Activated CD4-positive, alpha-beta T cell treated with anti-CD3 and anti-CD28 coated beads for 4 hours (primary cell): ENCODE measurements at places on chromosomes 2 and 18.

DNA sequence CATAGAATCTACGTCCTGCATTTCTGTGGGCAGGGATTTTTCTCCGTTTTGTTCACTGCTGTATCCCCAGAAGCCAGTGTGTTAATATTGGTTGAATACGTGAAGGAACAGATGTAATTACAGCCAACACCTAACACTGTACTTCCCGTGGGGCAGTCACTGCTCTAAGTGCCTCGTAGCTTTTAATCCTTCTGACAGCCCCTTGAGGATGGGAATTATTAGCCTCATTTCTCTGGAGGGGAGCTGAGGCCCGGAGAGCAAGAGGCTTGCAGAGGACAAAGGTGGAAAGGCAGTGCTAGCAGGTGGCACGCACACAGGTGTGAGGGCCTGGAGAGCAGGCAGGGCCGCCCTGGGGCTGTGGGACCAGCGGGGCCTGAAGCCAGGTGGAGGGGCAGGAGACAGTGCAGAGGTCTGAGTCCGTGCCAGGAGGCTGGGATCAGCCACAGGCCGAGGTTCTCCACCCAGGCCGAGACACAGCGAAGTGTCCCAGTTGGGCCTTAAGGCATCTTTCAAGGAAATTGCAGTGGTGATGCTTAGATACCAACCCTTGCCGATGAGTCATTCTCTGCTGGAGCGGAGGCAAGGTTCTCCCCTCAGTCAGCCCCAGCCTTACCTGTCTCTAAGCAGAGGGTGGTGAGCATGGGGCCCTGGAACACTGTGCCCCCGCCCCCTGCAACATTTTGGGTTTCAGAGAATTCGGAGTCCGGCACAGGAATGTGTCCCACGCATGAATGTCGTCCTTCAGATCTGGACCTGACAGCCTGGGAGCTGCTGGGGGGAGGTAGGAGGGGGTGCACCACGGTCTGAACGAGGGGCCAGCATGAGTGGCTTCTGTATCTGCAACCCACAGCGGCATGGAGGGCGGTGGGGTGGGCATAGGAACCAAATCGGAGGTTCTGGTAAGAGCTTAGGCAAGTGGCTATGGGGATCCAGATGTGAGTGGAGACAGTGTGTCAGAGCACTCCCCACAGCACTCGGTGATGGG is 122.6 kb downstream of the GBX2 start:
- no peak for DNase-seq

DNA sequence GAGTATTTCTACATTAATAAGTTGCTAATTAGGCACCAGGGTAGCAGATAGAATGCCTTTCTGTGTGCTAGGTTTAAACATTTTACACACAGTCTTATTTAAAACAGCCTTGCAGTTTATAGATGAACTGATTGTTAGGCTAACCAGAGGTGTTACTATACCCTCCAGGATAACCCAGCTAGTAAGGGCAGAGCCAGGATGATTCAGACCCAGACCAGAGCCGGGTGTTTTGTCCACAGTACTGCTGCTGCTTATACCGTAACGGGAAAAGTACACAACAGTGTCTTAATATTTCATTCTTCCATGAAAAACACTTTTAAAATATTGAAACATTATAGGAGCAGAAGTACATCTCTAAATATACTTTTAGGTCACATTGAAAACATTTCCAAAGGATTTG is 82.7 kb downstream of the MALT1 start:
- DNase-seq, result no peak

- DNase-seq, result no peak
Observed at GRCh38 chr2:162838136-162838497, 450 bp downstream of the KCNH7 start.

GRCh38 chr18:53991805-53992204 is 232.7 kb downstream of the MBD2 start:
- DNase-seq, result no peak

GRCh38 chr18:14922031-14922430 is 174.1 kb downstream of the ANKRD30B start:
- no peak for DNase-seq

GRCh38 chr2:154551649-154552048 is 146.8 kb upstream of the KCNJ3 start:
- no peak for DNase-seq

DNA sequence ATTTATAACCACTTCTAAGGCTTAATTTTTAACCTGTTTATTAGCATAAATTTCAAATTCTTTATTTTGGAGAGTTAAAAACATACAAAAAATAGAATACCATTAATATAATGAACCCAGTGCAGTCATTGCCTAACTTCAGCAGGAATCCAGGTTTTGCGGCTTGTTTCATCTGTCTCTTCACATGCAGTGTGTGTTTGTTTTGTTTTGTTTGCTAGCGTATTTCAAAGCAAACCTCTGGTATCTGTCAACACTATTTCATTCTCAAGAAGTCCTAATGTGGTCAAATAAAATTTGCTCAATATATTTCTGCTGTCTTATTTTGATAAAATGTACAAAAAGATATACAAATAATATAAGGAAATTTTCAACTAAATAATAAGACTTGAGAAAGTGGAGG is 328.5 kb downstream of the AGPS start:
- no peak for DNase-seq

DNA sequence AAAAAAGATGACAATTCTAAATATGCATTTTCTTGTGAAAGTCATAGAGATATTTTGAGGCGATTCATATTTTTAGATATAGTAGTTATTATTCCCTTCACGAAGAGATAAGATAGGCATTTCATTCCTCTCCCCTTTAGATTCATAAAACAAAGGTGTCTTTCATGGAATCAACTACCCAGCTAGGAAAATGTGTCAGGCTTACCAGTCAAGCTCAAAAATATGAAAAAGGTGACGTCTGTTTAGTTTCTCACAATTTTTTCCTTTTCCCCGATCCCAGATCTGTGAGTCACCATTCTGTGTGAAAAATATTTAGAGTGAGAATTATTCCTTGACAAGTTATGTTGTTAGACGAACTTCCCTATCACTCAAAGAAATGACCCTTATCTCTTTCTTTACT is 95.4 kb upstream of the FN1 start:
- DNase-seq, result no peak

DNA sequence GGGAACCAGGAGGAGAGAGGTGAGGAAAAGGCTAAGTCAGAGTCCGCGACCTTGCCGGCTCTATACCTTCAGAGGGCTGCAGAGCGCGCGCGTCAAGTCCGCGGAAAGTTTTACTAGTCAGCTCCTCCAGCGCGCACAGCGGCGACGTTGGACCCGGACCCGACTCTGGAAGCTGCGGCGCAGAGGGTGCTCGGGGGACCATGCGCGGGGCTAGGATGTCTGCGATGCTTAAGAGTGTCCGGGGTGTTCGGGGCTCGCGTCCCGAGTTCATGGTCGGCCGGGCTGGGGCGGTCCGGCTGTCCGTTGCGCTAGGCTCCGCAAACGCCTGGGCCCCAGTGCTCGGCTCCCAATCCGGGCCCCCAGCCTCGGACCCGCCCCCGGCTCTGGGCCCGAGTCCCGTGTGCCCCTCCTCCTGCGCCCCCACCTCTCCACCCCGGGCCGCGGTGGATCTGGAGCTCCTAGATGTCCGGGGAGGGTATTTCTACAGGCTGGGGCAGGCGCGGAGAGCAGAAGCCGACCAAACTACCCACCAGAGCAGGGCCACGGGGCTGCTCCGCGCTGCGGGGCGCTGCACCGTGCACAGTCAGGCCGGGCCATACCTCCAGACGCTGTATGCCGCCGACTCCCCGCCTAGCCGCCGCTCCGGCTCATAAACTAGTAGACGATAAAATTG is at the start of gene LBX2:
Gene LBX2, minus strand, starts transcription at position 337 of the 673 bp plus-strand sequence. Its CDS starts 66 bp downstream, at position 271.
- no peak for DNase-seq

DNA sequence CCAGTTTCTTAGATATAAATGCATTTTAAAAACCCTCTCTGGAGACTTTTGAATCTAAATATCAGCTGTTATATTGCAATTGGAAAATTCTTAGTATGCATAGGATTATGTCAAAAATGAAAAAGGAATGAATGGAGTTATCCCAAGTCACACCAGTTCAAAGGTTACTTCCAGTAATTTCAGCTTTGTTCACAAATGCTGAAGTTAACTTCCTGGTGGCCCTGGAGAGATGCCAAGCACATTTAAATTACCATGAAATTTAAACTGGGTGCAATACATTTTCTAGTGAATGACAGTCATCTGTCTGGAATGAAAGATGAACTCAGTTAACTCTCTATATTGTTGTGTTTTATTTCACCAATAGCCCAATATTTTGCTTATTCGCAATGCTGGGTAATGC is 753.9 kb downstream of the SUCLG1 start:
- no peak for DNase-seq

DNA sequence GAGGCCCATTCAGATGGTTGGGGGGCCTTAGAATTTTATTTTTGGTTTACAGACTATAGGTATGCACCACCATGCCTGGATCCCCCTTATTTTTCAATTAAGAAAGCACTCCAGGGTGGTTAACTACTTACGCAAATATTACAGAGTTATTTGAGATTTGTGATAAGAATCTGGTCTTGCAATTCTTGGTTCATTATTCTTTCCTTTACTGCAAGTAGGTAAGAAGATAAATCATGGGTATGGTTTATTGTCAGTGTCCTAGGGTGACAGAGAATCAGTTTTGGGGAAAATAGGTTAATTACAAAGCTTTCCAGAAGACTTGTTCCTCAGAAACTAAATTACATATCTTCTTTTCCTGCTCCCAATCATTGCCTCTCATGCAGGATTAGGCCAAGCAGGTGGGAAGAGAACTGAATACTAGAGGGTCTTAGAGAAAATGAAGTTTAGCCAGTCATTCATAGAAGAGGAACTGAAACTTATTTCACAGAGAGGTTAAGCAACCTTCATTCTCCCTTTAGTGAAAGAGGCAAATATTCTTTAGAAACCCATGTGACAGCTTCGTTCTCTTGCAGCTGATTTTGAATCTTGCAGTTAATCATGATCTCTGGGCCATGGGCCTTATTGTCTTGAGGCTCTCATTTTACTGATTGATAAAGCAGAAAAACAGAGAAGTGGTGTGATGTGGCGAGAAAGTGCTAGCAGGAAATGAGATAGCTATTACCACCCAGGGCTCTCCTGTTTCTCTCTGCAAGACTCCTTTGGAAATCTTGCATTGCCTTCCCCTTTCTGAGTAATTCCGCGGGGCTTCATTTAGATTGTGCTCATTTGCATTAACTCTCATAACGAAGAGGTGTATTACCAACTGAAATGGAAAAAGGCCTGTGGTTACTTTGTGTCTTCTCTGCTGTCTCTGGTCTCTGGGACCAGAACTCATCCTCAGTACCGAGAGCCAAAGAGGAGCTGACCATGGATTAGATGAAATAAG is 44.8 kb upstream of the ARHGAP25 start:
- no peak for DNase-seq
